ENCODE measurements at places on chromosomes 13 and 19. TPM values are rescaled to one million over a fixed set of nuclear protein-coding genes. Genes with fewer than 3 reads are reported as not detected.

DNA sequence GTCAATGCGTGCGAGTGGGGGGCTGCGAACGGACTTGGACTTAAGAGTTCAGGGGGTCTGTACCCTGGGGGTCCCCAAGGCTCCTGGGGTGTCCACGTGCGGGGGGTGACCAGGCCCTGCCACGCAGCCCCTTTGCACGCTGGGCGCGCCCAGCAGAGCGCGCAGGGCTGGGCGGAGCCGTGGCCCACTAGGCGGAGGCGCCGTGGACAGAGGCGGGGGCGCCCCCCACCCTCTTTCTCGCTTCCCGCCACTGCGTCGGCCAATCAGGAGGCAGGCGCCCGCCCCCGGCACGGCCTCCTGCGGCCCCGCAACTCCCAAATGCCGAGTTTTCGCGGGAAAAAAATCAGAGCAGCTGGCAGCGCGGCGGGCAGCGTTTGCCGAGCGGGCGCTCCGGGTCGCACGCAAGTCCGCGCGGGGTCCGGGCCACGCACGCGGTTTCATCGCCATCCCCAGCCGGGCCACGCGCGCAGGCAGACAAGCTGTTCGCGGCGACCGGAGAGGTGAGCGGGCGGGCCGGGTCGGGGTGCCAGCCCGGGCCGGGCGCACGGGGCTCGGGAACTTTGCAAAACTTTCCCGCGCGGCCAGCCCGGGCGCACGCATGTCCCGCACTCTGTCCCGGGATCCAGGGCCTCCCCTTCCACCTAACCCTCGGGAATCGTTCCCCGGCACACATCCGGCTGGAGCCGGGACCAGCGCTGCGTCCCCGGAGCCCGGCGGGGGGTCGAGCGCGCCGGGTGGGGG, at the start of gene UHRF1:
Gene UHRF1 (plus strand): TSS at position 346 of the 741 bp plus-strand sequence. CDS start 1,385 bp downstream, outside the sequence.
- DNase-seq, result no peak

- DNase-seq, result peak; percentile 68
Measured at GRCh38 chr19:1487576-1488281, 2.4 kb downstream of the PCSK4 start.

DNA sequence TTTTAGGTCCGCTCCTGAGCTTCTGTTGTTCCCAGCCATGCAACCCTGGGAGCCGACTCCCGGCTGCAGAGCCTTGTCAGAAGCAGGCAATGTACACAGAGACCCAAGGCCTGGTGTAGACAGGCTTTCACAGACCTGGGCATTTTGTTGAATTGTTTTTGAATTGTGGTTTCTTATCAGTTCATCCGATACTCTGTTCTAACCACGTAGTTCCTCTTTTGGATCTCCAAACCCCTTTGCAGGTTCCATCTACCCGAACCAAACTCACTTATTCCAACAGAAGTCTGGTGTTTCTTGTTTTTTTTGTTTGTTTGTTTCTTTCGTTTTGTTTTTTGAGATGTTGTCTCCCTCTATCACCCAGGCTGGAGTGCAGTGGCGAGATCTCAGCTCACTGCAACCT, 6.3 kb upstream of the NLRP2 start:
- DNase-seq, result no peak

GRCh38 chr19:39299832-39300231, 3.6 kb downstream of the IFNL1 start:
- no peak for DNase-seq

DNA sequence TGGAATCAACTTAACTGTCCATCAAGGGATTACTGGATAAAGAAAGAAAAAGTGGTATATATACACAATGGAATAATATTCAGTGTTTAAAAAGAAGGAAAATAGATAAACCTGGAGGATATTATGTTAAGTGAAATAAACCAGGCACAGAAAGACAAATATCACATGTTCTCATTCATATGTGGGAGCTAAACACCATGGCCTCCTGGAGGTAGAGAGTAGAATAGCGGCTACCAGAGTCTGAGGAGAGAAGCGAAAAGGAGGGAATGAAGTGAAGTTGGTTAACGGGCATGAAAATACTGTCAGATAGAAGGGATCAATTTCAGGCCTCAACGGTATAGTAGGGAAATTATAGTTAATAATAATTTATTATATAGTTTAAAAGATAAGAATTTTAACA, 147.5 kb upstream of the OBI1 start:
- DNase-seq, result no peak

- DNase-seq, result no peak
Measured at GRCh38 chr13:76812206-76812897, 73.9 kb downstream of the KCTD12 start.

GRCh38 chr13:96730676-96731075, 263.6 kb downstream of the OXGR1 start:
- DNase-seq, result no peak

DNA sequence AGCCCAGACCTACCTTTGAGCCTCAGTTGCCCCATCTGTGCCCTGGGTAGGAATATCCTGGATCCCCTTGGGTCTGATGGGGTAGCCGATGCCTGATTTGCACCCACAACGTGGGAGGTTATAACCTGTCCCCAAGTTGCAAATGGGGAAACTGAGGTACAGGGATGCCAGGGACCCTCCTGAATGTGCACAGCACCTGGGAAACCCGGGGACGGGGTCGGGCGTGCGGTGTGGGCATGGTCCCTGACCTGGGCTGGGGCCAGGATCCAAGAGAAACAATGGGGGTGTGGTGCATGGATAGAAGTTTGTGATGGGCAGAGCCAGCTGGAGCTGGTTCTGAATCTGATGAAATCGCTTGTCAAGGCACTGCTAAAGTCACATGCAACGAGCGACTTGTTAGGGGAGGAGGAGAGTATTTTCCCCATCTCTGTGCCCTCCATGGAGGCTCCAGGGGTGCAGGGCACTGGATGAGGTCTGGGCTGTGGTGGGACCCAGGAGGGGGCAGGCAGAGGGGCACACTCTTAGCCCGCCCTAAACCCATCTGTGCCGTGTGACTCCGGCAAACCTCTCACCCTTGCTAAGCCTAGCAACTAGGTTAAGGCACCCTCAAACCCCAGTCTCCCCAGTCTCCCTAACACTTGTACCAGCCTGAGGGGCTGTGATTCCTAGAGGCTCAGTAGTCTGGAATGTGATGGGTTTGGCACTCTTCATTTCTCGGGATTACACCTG, 749 bp downstream of the GDF15 start:
- no peak for DNase-seq

DNA sequence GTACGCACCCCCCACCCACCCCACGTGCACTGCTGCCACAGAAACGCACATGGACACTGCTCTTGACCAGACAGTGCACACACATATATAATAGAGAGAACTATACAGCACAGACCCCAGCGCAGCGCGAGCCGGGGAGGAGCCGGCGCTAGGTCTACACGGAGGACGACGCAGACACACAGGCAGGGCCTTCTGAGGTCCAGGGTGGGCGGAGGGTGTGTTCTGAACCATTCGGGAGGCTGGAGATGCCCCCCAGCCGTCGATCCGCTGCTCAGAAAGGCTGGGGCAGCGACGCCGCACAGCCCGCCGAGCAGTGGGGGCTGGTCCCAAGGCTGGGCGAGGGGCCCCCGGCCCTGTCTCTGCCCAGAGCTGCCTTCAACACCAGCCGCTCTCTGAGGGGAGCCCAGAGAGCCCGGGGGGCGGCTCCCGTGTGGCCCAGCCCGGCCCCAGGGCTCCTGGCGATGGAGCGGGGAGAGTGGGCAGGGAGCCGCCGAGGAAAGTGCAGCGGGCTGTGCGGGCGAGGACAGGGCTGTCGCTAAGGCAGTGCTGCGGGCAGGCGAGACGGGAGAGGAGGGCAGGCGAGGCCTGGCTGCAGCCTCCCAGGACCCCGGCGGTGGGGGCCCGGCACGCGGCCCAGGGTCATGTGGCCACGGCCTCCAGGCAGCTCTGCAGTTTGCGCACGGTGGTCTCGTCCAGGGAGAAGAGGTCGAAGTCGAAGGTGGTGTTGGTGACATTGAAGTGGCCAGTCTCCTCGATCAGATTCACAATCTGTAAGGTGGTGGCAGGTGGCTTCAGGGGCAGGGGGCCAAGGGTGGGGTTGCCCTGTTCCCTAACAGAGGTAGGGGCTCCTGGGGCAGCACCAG, 67.1 kb downstream of the MLLT1 start:
- peak; percentile 66 for DNase-seq

GRCh38 chr19:10946958-10947657, 13.7 kb upstream of the SMARCA4 start:
- no peak for DNase-seq

- no peak for DNase-seq
Measured at GRCh38 chr13:35549481-35549880, 73.0 kb upstream of the MAB21L1 start.

GRCh38 chr19:16736709-16737108, 17.1 kb downstream of the NWD1 start:
- DNase-seq, result no peak

The SLITRK6 gene
- total RNA-seq, result 0.78 TPM

The ADGRE2 gene
- 17.0 TPM for total RNA-seq

The FBXO46 gene
- 16.5 TPM for total RNA-seq

The CGB8 gene
- total RNA-seq, result not detected
